DMS79 treated with DMSO at 0.1 percent for 48 hours (cell line): ENCODE measurements at places on chromosomes 3 and 15.

DNA sequence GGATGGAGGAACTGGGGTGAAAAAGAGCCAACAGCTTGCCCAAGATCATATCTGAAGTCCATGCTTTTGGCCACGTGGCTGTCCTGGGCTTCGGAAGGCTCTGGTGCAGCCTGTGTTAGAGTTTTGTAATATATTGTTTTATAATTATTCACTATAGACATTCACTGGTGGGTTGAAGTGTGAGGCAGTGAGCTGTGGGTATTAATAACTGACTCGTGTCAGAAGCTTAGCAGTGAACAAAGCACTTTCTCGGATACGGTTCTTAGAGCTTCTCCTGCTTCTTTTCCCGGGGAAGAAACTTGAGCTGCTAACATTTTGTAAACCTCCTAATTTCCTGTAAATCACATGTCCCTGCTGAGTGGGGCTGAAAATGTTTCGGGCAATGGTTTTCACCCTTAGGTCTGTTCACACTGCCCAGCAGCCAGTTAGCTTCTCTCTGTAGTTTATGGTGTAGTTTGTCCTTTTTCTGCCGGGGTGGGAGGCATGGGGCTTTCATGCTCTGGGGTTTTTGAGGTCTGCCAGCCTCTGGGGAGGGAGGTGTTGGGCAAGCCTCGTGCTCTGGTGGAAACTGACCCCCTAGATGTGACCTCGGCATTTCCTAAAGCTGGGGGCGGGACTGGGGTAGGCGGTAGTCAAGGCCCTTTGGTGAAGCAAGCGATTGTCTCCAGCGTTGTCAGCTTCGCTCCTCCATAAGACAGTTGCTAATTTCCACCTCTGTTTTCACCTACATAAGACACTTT lies 1.7 kb downstream of the MRAS start:
- DNase-seq: no peak

- no peak for DNase-seq
Measured at GRCh38 chr15:90750186-90750585, 33.0 kb downstream of the BLM start.

DNA sequence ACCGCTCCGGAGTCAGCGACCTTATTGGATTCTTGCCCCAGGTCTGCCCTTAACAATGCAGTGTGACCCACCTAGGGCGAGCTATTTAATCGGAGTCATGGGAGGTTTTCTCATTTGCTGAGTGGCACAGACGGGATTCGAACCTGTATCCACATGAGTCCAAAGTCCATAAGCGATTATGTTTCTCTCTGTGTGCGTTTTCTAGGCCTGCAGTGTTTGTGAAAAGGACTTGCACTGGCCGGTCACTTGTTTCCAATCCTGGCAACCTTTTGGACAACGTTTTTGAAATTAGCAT lies 691 bp upstream of the HDGFL3 start:
- no peak for DNase-seq

GRCh38 chr3:168001244-168001643 lies 94.5 kb downstream of the GOLIM4 start:
- no peak for DNase-seq

DNA sequence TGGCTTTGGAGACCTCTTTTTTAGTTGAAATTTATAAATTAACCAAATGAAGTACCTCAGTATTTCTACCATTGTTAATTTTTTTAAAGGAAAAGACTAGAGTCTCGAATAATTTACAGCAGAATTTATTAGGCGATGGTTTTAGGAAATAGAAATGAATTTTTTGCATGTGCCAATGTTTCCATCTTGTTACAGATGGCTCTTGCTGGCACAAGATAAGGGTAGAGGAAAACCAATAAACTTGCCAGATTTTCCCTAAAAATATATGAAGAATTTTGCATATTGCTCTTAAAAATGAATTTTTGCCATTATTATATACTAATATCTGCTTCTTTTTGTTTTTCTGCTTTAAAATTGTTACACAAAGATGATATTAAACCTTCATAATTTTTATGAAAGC lies 380.7 kb downstream of the NLGN1 start:
- no peak for DNase-seq

DNA sequence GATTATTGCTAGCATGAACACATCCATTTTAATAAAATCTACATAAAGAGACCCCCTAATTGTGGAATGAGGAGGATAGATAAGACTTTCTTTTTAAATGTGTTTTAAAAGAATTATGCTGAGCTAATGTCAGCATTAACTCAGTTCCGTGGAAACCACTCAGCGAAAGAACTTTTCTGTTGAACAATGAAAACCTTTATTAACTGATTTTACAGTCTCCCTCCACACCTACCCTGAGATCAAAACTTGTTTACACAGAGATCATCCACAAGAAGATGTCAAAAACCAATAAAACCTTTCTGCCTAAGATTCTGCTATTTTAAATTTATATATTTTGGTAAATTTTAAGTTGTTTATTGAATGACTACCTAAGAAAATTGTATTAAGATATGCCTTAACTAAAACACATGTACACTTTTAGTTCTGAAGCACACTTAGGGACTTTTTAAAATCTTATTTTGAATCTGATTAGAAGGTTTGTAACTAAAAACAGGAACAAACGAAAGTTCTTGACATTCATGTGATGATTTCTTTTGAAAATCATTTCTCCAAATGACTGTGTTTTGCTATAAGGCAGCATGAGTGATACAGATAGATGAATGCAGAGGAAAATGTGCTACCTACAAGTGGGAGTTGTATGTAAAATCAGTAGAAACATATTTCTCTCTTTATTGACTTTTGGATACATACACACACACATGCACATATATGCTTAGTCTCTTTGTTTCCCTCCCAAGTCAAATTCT lies 369.0 kb downstream of the UNC13C start:
- DNase-seq: no peak

GRCh38 chr3:43144761-43145490 lies 39.0 kb upstream of the POMGNT2 start:
- no peak for DNase-seq

DNA sequence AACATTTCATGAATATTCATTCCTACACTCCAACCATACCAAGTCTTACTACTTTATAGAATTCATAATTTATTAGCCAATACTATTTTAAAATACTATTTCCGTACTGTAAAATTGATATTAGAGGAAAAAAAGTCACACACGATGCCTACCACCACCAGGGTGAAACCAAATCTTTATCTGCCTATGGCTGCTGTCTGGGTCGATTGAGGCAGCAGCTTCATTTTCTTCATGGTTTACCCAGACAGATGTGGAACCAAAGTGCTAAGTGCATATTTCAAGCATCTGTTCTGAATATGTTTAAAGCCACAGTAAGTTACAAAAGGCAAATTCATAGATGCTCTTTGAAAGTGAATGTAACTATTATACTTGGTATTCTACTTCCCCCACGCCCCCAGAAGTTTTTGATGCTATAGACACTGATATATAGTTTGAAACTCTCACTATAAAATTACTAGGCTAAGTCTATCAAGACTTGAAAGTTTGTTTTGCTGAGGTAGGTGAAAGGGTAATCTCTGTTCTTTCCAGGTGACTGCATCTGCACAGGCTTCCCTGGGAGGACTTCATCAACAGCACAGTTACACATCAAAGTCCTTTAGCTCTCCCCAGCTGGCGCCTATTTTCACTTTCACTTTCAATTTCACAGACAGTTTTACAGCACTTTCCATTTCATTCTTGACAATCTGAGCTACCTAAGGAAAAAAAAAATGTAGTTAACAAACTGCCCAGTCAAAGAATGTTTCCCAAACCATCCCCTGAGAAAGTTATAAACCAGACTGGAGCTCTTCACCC lies 113.9 kb downstream of the POLQ start:
- peak; percentile 70 for DNase-seq

GRCh38 chr3:192875971-192876565 lies 41.6 kb downstream of the MB21D2 start:
- no peak for DNase-seq

DNA sequence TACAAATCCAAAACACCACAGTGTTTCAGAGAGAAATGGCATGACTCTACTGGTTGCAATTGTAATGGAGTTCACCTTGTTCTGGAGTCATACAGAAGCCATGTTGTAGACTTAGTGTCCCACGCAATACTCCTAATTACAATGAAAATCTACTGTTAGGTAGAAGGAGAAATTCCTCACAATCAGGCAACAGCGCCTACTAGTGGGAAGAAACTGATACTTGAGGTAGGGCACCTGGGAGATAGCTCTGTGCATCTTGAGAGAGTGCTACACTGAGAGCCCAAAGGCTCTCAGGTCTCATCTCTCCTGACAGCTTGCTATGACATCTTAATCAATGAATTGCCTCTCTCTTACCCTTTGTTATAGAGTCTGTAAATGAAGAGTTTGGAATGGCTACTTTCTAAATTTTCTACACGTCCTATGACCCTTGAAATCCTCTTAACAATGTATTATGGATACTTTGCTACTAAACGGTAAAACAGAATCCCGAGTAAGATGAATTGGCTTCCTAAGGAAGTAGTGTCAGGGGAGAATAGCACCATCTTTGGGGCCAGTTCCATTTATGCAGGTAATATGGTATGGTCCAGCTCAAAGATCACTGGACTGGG lies 422.7 kb upstream of the TPRG1 start:
- DNase-seq: no peak

- no peak for DNase-seq
Measured at GRCh38 chr3:189101594-189101993, 70.2 kb upstream of the TPRG1 start.

DNA sequence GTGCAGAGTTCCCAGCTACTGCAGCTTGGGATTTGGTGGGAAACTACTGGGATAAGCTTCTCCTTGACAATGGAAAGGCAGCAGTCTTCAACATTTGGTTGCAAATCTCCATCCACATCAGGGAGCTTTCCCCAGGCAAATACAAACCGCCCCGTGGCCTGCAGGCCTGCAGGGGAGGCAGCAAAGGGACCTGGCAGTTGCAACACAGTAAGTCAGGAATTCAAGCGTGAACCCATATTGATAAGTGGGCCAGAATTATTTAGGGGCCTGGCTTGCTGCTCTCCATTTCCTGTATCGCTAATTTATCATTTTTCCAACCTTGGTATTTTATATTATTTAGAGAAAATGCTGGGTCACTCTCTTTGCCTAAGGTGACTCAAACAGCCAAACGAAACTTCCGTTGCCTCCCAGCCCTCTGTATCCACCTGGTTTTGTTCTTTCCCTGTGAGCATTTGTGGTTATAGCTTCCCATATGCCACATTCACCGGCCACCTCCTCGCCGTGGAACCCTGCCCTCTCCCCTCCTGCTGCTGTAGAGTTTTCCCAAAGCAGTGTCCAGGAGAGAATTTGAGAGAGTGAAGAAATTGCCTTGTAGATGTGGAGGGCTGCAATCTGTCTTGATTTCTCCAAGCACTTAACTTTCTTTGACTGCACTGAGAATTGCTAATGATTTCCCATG lies 34.8 kb downstream of the B3GALNT1 start:
- DNase-seq: no peak

DNA sequence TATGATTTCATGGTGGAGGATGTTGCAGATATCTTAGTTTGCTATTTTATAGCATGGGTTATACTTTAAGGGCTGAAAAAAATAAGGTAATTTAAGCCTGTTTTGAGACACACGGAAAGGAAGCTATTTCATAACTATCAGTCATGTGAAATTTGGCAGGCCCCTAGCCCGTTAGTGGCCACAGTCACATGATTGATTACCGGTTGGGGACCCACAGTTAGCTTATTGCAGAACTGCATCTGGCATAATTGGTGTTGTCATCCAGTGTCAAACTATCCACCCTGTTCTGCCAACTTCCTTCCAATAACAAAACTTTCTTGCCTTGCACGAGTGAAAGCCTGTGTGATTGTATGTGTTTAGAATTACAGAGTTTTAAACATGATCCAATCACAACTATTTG lies 35.2 kb downstream of the FNDC3B start:
- DNase-seq: no peak

GRCh38 chr3:5314897-5315296 lies 127.4 kb downstream of the EDEM1 start:
- no peak for DNase-seq

DNA sequence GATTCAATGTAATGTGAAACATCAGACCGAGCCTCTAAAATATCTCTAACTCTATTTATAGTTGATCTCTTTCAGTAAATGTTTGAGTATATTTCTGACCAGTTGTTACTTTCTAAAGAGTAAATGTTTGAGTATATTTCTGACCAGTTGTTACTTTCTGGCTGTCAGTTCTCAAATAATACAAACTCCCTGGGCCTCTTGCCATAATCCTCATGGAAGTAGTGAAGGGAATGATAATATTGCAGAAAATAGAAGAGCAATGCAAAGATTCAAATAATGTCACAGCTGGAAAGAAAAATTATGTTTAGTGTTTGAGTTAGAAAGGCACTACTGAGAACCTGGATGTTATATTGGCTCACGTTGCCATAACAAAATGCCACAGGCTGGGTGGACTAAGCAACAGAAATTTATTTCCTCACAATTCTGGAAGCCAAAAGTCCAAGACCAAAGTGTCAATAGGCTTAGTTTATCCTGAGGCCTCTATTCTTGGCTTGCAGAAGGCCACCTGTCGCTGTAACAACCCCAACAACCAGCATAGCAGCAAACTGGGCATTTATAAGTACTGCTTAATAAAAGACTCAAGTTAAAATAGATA lies 470.6 kb upstream of the BCHE start:
- no peak for DNase-seq

DNA sequence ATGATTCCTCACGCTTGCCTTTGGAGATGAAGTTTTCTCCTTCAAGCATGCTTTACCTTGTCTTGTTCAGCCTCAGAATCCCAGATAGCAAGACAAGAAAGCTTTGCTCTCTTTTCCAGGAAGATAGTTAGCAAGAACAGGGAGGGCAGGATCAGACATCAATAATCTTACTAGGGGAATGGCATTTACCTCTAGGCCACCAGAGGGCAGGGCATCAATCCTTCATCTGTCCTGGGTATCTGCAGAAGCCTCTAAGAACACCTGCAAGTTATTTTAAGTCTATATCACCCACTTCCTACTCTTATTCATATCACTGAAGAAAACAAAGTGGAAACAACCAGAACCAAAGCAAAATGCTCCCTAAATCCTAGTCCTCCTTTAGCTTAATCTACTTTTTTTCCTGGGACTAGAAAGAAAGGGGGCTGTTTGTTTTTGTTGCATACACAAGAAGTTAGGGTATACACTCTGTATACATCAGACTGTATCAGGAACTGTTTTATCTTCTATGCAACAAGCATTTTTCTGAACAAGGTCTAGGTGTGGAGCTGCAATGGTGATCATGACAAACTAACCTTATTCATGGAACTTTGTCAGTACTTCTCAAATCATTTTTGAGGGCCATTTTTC lies 862.5 kb downstream of the CADM2 start:
- no peak for DNase-seq

- DNase-seq: peak; percentile 35
Measured at GRCh38 chr3:59677747-59678702, 628.2 kb upstream of the CFAP20DC start.

DNA sequence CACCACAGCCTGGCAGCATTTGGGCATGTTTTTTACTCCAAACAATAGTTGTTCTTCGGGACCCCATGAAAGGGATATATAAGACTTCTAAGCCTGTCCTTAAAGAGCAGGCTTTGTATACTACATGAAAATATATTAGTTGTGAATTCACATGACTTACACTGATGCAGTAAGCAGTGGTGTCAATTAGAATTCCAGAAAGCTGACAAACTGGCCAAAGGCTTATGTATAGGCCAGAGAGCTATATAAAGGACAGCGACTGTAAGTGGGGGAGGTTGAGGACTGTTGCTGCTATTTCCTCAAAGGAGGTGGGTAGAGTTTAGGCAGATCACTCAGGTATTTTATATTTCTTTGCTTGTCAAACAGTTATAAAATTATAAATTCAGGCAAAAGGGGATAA lies 24.8 kb downstream of the KPNA4 start:
- DNase-seq: no peak
